ENCODE measurements at places on chromosomes 3 and 15.

- no peak for DNase-seq
Observed at GRCh38 chr3:141894524-141895176, 18.2 kb downstream of the ATP1B3 start.

GRCh38 chr3:138625707-138626365 lies 17.3 kb downstream of the FAIM start:
- no peak for DNase-seq

DNA sequence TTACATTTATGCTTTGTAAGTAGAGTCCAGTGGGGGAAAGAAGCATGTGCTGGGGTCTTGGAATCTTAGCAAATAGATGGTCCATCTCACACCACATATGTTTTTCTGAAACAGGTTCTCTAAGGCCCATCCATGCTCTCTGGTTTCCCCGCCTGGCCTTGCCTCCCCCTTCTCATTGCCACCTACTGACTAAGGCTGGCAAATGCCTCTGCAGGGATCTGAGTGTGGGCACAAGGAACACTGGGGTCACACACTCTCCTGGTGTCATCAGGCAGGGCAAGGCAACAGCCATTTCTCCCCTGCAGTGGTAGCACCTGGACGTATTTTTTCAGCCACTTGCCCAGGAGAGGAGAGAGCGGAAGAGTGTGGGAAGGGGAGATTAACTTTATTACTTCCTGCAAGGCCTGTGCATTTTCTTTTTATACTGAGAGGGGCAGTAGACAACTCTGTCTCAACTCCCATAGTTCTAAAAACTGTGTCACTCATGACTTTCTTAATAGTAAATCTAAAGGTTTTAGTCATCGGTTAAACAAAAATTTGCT lies 804.2 kb upstream of the NECTIN3 start:
- no peak for DNase-seq

DNA sequence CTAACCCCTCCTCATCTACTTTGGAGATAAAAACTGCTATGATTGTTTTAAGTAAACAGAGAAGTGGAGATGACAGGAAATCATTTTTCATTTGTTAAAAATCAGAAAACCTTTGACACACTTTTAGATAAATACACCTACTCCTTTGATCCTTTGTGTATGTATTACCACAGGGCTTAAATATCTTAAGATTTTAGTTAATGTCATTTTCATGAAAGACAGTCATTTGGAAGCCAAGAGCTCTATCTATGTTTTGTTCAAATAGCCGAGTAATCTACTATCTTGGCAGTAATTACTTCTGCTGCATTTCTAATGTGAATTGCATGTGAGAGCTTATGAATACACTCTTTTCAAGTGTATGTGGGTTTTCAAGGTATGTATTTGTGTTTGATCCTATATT lies 2.0 kb downstream of the ARPP21 start:
- no peak for DNase-seq

DNA sequence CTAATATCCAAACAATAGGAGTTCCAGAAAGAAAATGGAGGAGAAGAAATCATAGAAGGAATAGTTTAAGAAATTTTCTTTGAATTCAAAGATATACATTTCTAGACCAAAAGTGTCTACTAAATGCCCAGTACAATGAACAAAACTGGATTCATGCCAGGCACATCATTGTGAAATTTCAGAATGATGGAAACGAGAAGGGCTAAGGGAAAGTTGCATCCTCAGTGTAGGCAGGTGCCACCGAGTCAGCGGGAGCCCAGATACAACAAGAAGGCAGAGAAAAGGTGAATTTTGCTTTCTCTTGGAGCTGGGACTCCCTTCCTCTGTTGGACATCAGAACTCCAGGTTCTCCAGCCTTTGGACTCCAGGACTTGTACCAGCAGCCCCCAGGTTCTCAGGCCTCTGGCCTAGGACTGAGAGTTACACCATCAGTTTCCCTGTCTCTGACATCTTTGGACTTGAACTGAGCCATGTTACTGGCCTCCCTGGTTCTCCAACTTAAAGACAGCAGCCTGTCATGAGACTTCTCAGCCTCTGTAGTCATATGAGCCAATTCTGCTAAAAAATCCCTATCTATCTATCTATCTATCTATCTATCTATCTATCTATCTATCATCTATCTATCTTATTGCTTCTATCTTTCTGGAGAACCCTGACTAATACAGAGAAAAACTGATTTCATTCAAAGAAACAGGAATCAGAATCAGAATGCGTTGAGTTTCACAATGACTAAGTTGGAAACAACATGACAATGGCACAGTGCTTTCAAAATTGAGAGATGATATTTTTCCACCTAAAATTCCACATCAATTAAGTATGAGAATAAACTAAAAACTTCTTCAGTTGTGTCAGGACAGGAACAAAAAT lies 207.7 kb downstream of the FAM43A start:
- DNase-seq, result no peak

GRCh38 chr3:4656059-4656458 lies 162.9 kb downstream of the ITPR1 start:
- DNase-seq, result peak; percentile 26

DNA sequence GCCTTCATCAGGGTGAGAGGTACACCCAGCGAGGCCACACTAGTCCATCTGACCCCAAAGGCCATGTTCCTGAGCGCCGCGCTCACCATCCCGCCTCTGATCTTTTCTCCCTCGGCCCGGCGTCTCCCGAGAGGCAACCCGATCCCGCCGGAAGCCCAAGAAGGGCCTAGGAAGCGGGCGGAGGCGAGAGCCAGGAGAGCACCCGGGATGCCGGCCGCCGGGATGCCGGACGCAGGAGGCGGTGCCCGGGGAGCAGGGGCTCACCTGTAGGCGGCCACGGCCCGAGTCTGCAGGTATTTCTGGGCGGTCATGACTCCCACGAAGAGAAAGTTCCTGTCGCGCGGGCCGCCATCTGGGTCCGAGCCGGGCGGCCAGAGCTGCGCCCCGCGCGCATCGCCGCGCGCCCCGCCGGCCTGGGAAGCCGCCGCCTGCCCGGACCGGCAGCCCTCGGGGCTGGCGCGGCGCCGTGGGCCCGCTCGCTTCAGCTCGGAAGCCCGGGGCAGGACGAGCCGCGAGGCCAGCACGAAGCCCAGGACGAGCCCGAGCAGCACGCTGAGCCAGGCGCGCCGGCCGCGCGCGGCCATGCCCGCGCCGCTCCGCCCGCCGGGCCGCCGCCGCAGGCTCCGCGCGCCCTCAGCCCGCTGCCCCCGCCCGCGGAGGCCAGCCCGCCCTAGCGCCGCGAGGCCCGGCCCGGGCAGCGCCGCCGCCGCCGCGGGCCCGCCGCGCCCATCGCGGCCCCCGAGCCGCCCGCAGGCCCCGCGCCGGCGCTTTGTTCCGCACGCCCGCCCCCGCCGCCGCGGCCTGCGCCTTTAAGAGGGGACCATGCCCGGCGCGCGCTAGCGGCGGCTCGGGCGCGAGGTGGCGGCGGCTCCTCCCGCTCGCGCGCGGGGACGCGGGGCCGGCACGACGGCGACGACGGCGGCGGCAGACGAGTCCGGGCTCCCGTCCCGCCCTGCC lies 697 bp downstream of the CHSY1 start:
- DNase-seq, result no peak

- DNase-seq, result no peak
Observed at GRCh38 chr3:68447885-68448284, 484.5 kb downstream of the TAFA4 start.

DNA sequence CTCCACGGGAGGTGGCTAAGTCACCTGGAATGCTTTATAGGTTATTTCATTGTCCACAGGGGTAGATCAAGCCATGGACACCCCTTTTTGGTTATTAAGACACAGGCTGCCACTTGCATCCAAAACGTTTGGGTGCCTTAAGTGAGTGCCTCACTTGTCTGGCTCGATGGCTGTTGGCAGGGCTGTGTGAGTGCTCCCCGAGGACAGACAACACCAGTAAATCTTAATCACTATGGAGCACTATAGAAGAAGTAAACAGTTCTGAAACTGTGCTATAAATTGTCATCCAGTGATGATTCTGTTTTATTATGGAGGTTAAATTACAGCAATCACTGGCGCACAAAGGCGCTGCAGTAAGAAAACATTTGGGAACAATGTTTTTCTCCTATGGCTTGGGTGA lies 215.5 kb downstream of the CACNA2D3 start:
- DNase-seq, result no peak

GRCh38 chr15:51349156-51349844 lies 7.8 kb downstream of the GLDN start:
- no peak for DNase-seq

DNA sequence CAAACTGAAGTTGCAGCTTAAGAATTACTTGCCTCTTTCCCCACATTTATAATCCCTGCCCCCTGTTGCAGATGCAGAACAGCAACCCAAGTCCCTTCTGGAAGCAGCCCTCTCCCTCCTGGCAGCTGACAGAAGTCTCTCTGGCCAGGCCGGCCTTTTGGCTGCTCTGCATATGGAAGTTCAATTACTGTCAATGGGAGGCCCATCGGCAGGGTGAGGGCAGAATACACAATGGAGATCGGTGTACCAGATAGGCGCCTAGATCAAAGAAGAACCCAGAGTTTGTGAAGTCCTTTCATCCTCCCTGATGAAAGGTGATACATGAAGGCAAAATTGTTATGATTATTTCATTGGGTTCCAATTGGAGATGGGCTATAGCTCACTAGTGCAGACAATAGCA lies 327.9 kb upstream of the CTNNB1 start:
- DNase-seq, result no peak

DNA sequence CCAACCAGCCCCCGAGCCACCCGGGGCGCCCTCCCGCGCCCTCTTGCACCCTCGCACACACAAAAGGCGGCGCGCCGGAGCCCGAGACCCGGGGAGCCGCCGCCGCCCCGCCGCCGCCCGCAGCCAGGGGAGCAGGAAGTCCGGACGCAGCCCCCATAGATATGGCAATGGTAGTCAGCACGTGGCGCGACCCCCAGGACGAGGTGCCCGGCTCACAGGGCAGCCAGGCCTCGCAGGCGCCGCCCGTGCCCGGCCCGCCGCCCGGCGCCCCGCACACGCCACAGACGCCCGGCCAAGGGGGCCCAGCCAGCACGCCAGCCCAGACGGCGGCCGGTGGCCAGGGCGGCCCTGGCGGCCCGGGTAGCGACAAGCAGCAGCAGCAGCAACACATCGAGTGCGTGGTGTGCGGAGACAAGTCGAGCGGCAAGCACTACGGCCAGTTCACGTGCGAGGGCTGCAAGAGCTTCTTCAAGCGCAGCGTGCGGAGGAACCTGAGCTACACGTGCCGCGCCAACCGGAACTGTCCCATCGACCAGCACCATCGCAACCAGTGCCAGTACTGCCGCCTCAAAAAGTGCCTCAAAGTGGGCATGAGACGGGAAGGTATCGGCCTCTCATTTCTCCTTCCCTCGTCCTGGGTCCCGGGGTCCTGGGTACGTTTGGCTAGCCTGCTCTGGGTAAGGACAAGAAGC lies 1.6 kb downstream of the NR2F2 start:
- no peak for DNase-seq

DNA sequence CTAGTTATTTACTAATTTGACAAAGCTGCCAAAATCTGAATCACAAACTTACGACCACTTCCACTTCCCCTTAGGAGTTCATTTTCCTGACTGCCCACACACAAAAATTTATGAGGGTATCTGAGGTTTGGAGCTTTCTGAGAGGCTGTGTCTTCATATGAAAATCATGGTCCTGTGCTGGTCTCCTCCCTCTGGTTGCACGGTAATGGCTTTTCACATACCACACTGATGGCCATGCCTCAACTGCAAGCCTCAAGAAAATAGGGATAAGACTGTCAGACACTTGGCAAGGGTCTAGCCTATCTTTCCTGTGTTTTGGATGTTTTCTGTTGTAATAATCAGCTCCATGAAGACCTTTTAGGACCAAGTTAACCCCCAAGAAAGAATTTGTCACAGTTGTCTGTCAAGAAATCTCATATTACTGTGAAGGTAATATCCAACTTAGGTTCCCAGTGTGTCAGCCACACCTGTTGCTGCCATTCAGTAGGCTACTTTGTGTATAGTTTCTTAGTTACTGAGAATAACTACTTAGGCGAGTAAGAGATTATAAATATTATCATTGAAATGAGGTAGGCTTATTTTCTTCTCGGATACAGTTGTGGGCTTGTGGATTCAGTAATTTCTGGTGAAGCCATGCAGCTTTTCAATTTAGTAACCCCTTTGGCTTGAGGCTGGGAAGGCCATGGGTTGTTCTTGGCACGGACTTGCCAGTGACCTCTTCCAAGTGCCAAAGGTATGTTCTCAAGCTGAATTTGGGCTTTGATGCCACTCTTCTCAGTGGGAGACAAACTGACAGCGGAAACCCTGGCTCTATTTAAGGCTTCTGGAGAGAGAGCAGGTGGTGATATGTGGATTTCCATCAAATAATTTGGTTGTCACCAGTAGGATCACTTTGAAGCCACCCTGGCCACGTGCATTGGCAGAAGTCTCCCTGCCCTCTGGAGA lies 101.1 kb downstream of the RYR3 start:
- no peak for DNase-seq

- peak; percentile 14 for DNase-seq
Observed at GRCh38 chr15:36810656-36811449, 231.4 kb downstream of the CDIN1 start.

DNA sequence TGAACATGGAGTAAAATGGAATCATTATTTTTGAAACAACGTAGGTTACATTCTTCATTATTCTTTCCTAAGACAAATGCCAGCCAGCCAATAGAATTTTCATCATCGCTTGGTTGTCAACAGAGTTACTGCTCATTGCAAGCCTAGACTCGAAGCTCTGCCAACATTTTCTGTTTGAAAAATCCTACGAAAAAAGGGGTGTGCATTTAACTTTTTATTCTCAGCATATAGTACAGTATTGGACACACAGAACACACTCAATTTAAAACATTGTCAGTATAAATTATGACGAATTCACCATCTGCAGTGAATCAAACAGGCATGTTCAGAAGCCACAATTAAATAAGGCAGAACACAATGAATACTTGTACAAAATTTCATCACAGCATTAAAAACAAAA lies 232.1 kb downstream of the NR1D2 start:
- DNase-seq, result no peak

- DNase-seq, result no peak
Observed at GRCh38 chr15:88636050-88636449, 2.8 kb upstream of the ISG20 start.

GRCh38 chr15:42796955-42797782 lies 60.2 kb upstream of the CDAN1 start:
- no peak for DNase-seq

DNA sequence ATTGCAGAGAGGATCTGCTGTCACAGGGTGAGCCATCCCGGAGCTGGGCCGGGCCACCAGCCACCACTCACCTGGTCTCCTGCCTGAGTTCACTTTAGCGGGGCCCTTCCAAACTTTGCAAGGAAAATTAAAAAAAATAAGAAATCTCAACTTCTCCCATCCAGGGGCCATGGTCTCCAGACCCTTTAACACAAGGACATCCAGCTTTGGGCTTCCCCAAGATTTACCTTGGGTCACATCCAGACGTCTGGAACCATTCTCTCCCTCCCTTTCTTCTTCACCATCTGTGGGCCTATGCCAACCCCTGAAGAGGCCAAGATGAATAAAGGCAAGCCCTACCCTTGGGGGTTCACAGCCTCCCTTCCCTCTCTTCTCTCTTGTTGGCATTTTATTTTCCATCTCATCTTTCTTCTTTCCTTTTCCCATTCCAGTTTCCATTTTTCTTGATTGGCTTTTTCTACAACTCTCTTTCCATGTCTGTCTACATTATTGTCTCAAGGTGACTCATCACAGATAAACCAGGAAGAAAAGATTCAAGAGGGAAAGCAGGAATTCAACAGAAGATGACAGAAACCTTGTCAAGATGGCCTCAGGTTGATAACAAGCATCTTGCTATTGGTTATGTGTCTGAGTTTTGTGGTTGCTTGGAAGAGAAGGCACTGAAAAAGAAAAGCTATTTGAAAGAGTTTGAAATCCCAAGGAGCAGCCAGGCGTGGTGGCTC lies 49.5 kb downstream of the ITGA11 start:
- DNase-seq, result no peak

GRCh38 chr3:7029562-7029961 lies 168.6 kb downstream of the GRM7 start:
- no peak for DNase-seq
